ENCODE measurements at places on chromosomes 7 and 10.

DNA sequence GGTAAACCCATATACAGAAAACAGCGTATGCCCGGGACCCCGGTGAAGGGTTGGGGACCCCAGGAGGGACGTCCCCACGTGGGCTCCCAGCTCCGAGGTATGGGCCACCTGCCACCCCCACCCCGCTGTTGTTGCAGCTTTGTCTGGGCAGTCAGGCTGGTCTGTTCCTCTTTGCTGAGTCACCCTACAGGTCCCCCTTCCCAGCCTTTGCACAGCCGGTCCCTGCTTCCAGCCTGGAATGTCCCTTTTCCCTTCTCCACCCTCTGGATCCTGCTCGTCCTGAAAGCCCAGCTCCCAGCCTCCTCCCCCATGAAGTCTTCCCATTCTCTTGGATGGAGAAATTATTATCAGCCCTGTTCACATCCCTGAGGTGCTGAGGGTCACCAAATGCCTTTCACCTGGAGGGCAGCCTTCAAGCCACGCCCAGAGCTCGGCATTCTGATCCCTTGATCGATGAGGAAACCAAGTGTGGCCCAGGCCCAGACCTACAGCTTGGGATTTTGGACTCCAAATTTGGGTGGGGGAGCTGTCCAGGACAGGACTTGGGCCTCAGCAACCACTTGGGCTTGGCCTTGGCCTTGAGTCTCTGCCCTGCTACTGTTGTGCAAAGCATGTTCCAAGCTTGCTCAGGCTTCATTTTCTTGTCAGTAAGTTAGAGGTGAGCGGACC is 2.6 kb downstream of the CLDN4 start:
- peak; percentile 58 for DNase-seq

- no peak for DNase-seq
These were observed 127.6 kb upstream of the CALN1 start for GRCh38 chr7:72539702-72540101.

DNA sequence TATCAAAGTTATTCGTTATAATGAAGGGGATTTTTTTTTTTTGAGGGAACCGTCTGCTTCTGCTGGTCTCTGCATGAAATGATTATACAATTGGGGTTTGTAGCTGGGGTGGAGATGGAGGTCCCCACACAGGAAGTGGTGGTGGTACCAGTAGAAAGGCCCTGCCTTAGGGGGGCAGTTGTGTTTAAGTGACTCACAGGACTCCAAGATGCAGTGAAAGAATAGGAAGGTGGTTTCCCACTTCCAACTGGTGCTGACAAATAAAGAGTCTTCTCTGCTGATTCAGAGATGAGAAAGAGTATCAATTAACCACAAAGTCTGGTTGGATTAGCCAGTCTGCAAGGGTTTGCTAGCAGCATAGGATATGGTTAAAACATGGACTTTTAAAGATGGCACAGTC is 376.0 kb downstream of the SORCS3 start:
- peak; percentile 92 for DNase-seq

- DNase-seq, result peak; percentile 89
These were observed 41.7 kb upstream of the CALD1 start for GRCh38 chr7:134737566-134738345.

DNA sequence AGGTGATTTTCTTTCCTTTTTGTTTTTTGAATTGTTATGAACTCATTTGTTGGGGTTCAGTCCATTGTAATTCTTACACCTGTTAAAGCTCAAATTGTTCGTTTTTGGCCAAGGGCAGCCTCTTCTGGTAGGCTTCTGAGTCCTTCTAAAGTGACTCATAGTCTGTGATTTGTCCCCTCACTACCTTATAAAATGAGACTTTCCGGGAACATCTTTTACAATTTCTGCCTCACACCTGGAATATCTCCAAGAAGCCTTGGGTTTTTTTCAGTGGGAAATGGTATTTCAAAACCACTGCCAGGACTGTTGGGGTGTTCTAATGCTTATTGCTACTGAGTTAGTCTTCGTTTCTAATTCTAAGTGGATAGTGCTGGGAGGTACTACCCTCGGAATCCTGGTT is 56.7 kb downstream of the BMPR1A start:
- DNase-seq, result no peak

DNA sequence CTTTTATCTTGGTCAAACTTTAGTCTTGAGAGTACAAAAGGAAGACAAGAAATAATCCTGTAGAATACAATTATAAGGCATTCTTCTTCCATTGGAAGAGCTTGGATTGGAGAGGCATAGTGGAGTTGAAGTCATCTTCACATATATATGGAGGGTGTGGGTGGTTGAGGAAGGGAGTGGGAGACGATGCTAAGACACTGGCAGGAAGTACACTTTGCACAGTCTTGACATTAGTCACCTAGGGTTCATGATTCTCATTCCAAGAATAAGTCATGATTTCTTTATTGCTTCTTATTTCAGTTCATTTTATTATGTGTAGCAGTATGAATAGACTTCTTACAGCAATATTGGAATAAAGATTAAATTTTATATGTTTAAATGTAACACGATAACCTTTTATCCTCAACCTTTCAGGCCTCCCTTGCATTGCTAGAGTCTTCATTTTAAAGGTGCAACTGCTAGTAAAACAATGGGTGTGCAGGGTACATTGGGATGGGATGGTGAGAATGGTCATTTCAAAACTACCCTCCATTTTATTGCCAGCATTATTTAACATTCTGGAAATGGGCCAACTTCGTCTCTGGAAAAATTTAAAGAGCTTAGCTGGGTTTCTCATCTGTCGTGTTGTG is 12.3 kb upstream of the SLC26A3 start:
- no peak for DNase-seq

DNA sequence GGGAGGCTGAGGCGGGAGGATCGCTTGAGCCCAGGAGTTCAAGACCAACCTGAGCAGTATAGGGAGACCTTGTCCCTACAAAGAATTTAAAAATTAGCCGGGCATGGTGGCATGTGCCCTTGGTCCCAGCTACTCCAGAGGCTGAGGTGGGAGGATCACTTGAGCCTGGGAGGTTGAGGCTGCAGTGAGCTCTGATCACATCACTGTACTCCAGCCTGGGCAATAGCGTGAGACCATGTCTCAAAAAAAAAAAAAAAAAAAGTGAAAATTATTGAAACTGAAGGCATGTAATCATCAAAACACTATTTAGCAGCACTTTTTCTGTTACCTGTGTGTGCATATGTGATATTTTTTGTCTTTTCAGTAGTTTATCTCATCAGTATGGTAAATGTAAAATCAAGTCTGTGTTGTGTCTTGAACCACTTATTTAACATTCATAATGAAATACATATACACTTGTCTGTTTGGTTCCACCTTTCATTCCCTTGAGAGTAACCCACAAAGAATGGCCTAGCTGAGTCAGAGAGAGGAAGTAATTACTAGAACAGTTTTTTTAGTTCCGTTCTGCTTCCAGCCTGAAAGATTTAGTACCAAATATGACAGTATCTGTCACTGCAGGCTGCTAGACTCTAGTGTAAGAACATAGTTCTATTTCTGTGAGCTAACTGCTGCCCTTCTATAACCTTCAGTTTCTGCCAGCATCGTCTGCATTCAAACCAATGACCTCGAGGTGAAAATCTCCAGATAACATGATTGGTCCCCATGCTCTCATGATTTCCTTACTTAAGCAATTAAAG is 68.6 kb downstream of the MMRN2 start:
- peak; percentile 46 for DNase-seq

All from RCC 7860 (cell line).